ENCODE measurements at places on chromosomes 4 and X.

DNA sequence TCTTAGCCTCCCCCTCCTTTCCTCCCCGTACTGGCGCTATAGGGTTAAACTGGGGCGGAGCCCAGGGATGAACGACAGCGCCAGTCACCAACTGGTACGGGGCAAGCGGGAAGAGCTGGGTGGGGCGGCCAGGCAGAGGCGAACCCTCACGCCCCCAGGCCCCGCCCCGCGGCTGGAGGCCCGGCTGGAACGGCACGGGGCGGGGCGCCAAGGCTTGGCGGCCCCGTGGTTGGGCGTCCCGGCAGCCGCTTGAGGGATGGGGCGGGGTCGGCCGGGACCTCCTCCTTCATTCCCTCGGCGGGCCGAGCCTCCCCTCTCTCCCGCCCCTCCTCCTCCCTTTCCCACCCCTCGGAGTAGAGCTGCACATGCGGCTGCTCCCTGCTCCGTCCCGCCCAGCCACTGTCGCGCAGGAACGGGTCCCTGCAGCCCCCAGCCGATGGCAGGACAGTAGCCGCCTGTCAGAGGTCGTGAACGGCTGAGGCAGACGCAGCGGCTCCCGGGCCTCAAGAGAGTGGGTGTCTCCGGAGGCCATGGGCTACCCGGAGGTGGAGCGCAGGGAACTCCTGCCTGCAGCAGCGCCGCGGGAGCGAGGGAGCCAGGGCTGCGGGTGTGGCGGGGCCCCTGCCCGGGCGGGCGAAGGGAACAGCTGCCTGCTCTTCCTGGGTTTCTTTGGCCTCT is at the start of gene EDA:
EDA (plus strand) TSS at position 335 of the 678 bp plus-strand sequence.
- DNase-seq: peak; percentile 74

DNA sequence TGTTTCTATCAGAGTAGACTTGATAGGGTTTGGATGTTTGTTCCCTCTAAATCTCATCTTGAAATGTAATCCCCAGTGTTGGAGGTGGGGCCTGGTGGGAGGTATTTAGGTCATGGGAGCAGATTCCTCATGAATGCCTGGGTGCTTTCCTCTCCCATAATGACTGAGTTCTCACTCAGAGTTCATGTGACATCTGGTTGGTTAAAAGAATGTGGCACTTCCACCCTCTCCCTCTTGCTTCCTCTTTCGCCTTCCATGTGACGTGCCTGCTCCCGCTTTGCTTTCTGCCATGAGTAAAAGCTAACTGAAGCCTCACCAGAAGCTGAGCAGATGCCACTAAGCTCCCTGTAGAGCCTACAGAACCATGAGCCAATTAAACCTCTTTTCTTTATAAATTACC is 47.3 kb upstream of the SRPX start:
- no peak for DNase-seq

DNA sequence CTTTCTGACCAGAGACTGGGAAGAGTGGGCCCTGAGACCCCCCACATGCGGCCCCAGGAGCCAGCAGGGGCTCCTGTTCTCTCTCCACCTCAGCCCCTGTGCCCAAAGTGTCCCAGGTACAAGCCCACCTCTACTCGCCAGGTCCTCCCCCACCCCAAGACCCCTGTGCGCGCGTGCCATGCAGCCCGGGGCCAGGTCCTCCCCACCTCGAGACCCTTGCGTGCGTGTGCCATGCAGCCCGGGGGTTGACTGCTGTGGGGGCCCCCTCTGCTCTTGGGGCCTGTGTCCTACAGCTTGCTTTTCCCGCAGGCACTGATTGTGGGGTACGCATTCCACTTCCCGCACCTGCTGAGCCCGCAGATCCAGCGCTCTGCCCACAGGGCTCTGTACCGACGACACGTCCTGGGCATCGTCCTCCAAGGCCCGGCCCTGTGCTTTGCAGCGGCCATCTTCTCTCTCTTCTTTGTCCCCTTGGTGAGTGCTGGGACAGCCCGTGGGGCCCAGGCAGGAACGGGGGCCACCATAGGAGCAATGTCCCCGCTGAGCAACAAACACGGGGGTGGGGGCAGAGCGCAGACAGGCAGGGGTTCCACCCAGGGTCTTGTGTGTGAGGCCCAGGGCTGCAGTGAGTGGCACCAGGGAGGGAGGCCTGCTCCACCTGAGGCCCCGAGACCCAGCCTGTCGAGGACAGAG is 20.3 kb downstream of the DGKQ start:
- no peak for DNase-seq

DNA sequence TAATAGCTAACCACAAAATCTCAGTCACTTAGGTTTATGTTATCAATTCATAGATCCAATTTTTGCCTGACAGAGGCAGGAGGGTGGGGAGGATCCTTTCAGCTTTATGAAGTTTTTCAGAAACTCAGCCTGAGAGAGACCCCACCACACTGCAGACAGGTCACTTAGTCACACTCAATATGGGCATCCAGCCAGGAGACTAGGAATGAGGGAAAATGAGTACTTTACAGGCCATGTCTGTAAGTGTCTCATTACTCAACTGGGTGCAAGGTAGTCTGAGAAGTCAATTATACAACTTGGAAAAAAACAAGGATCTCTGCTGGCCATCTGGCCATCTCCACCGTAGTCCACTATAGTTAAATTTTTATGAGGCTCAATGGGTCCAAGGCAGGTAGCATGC is 365.9 kb downstream of the INPP4B start:
- no peak for DNase-seq

- peak; percentile 61 for DNase-seq
Measured at GRCh38 chr4:37685823-37686372, 278 bp downstream of the RELL1 start.

- no peak for DNase-seq
Measured at GRCh38 chr4:124980276-124980752, 267.8 kb upstream of the ANKRD50 start.

DNA sequence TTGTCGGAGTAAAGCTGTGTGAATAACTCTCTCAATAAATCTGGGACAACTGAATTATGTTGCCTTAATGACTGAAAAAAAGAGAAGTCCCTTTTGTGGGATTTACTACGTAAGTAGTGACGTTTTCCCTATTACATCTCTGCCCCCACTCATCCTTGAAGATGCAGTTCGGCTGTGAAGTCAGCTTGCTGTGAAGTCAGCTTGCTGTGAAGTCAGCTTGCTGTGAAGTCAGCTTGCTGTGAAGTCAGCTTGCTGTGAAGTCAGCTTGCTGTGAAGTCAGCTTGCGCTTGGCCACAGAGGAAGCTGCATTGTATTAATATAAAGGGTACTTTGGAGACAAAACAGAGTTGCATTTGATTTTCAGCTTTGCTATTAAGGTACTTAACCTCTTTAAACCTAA is 8.0 kb upstream of the VAMP7 start:
- no peak for DNase-seq

GRCh38 chr4:109820563-109820962 is 5.0 kb downstream of the GAR1 start:
- DNase-seq: no peak

GRCh38 chr4:147714575-147715401 is 17.1 kb upstream of the ARHGAP10 start:
- no peak for DNase-seq

GRCh38 chr4:102579794-102580462 is 78.8 kb downstream of the NFKB1 start:
- DNase-seq: no peak

- DNase-seq: no peak
Measured at GRCh38 chrX:110338935-110339334, 19.7 kb upstream of the RTL9 start.

GRCh38 chrX:2928191-2928582 is 952 bp downstream of the ARSD start:
- DNase-seq: no peak

GRCh38 chr4:55967376-55967775 is 18.6 kb downstream of the CEP135 start:
- DNase-seq: no peak

DNA sequence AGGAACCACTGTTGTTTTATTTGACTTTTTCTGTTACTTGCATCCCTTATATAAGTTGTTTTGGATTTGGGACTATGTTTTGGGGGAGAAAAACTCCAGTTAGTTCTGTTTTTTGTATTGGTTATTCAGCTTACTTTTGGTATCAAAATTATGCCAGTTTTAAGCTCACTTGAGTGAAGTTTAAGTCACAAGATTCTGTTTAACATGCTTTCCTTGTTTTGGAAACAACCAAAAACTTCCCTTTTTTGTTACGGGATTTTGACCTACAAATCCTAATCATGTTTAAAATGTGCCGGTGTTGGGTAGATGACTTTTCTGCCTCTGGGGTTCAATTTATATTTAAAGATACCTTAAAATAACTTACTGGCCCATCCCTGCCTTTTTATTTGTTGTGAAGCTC is 36.0 kb downstream of the CCNI start:
- DNase-seq: no peak

GRCh38 chr4:98482847-98483806 is 175.3 kb downstream of the TSPAN5 start:
- DNase-seq: peak; percentile 69

- no peak for DNase-seq
Measured at GRCh38 chrX:7272346-7272745, 124.4 kb upstream of the PUDP start.

DNA sequence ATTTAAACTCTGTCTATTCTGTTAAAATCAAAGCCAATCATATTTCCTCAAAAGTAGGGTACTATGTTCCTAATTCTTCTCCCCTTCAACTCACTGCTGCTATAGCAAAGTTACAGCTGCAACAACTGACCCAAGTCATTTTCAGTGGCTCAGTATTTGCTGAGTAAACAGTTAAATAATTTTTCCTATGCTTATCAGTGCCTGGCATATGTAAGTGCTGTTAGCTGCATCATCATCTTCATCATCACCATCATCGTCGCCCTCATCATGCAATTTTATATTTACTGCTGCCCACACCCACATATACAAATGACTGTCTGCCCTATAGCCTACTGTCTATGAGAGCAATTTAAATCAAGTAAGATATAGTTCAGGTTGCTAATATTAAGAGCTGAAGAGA is 21.9 kb downstream of the COQ2 start:
- no peak for DNase-seq

DNA sequence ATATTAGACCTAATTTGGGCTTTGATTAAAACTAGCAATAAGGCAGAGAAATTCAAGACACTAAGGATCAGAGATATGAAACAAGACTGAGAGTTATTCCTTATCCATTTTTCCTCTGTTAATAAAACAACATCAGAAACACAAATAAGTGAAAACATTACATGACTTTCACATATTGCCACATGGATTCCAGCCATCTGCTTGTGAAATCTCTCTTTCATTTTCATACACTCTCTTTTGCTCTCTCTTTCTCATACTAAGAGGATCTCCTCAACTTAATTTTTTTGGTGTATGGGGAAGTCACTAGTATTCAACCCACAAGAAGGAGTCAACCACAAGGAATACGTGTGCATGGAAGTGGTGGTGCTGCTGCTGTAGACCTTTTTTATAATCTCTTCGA is 183.0 kb downstream of the LDB2 start:
- no peak for DNase-seq

GRCh38 chr4:8676676-8677075 is 84.1 kb downstream of the CPZ start:
- no peak for DNase-seq

- DNase-seq: no peak
Measured at GRCh38 chr4:135732448-135732847, 1530.9 kb upstream of the PABPC4L start.

DNA sequence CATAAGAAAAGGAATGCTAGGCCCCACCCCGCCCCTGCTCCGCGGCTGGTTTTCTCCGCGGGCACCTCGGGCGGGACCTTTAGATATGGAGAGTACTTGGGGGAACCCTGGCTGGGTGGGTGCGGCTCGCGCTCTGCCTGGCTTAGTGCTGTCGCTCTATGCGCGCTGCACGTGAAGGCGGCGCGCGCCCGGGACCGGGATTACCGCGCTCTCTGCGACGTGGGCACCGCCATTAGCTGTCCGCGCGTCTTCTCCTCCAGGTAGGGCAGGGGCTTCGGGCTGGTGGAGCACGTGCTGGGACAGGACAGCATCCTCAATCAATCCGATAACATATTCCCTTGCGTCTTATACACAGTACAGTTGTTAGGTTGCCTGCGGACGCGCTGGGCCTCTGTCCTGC is 56.0 kb downstream of the MAGEB10 start:
- no peak for DNase-seq

- DNase-seq: peak; percentile 19
Measured at GRCh38 chrX:100994352-100995281, 25.1 kb downstream of the ARL13A start.

- peak; percentile 93 for DNase-seq
Measured at GRCh38 chr4:139266583-139267257, 13.3 kb downstream of the MGARP start.

GRCh38 chr4:336099-336892 is 1.3 kb upstream of the ZNF141 start:
- DNase-seq: no peak

DNA sequence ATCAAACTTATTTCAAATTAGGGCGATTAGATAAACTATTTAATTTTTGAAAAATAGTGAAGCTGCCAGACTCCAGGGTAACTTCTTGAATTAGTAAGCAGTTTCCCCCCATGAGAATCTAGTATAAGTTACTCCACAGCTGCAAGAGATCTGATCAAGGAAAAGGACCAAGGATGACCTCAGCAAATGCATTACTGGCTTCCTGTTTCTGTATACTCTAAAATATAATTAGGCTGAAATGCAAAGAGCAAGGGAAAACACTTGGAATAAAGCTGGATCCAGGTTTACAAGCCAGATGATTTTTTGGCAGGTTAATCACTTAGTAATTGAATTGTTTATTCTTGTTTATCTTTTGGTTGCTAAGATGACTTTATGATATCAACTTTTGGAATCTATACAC is 13.4 kb upstream of the P2RY10 start:
- DNase-seq: no peak

DNA sequence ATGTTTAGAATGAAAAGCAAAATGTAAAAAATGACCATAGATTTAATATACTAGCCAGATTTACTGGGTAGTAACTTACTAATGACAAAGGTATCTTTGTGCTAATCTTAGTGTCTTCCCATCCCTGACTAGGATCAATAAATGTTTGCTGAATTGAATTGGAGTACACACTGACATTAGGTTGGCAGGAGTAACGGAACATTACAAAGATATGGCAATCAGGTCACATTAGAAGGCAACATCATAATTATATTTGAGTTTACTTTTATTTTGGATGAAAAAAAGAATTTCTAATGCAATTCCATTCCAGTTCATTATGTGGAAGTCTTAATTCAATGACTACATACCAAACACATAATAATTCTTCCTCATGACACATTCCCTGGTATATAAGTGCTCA is 77.8 kb downstream of the MID1 start:
- no peak for DNase-seq

GRCh38 chr4:158090323-158090722 is 82.5 kb downstream of the GASK1B start:
- no peak for DNase-seq

DNA sequence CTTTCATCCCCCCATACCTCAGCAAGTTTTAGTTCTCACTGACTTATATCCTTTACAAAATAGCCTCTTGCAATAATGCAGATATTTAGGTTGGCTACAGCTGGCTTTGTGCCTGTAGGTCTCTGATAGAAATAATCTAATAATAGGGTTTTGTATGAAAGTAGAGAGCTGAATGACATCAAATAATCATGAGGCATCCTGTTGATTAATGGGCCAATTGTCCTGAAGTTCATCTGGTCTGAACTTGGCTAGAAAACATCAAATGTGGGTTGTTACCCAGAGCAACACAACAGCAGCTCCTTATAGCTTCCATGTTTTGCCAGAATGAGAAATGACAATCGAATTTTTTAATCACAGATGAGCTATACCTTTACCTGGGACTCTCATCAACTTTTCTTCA is 19.2 kb upstream of the LHFPL1 start:
- DNase-seq: no peak

All from activated T-cell treated with anti-CD3 and anti-CD28 coated beads, Interleukin-2, amount 50 U/mL, for 72 hours (primary cell).